Immature natural killer cell (primary cell): ENCODE measurements at places on chromosomes 2 and 18. TPM values are rescaled to one million over a fixed set of nuclear protein-coding genes. Genes with fewer than 3 reads are reported as not detected.

Gene WDPCP
- polyA plus RNA-seq, result 5.6 TPM

Gene ATP6V1C2
- polyA plus RNA-seq, result not detected

DNA sequence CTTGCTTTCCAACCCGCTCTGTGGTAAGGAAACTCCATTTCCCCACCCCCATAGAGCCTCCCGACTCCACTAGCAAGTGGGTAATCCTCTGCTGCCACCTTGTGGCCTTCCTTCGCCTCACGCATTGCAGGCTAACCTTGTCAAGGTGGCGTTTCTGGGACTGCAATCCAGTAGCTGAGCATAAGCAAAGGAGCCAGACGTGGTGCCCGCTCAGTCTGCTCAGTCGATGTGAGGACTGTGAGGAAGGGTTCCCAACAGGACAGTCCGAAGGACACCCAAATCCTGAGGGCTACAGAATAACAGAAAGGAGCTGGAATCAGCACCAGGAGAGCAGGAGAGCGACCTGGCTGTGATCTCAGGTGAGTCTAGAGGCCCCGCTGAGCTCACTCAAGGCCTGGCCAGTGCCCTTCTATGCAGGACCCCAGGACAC, 144.2 kb downstream of the SUCLG1 start:
- DNase-seq, result peak; percentile 59
- H3K27ac ChIP-seq, result no peak overlapping the region
- H3K36me3 ChIP-seq, result no peaks in the 10 kb centered on the region
- H3K4me1 ChIP-seq, result peaks cover 15% of the 10 kb centered on the region

GRCh38 chr2:233026198-233026813, 6.2 kb upstream of the NEU2 start:
- no peaks in the 10 kb centered on the region for H3K36me3 ChIP-seq
- no peak for DNase-seq
- no peak overlapping the region for H3K27ac ChIP-seq
- H3K27me3 ChIP-seq, result no peaks in the 10 kb centered on the region

- H3K4me3 ChIP-seq, result peak overlapping the region; percentile 87
- DNase-seq, result peak; percentile 45
- H3K27me3 ChIP-seq, result no peaks in the 10 kb centered on the region
- peaks cover 3% of the 10 kb centered on the region for H3K36me3 ChIP-seq
These were observed 23.4 kb upstream of the TANK start for GRCh38 chr2:161136696-161137324.

- no peak overlapping the region for H3K27ac ChIP-seq
- peaks cover 58% of the 10 kb centered on the region for H3K36me3 ChIP-seq
These were observed 17.0 kb upstream of the MPP4 start for GRCh38 chr2:201715459-201715858.
